Lung microvascular endothelial cell (primary cell): ENCODE measurements at places on chromosomes 2 and 18. TPM values are rescaled to one million over a fixed set of nuclear protein-coding genes. Genes with fewer than 3 reads are reported as not detected.

GRCh38 chr18:23812546-23813440 is 123.5 kb downstream of the LAMA3 start:
- DNase-seq = peak; percentile 41

DNA sequence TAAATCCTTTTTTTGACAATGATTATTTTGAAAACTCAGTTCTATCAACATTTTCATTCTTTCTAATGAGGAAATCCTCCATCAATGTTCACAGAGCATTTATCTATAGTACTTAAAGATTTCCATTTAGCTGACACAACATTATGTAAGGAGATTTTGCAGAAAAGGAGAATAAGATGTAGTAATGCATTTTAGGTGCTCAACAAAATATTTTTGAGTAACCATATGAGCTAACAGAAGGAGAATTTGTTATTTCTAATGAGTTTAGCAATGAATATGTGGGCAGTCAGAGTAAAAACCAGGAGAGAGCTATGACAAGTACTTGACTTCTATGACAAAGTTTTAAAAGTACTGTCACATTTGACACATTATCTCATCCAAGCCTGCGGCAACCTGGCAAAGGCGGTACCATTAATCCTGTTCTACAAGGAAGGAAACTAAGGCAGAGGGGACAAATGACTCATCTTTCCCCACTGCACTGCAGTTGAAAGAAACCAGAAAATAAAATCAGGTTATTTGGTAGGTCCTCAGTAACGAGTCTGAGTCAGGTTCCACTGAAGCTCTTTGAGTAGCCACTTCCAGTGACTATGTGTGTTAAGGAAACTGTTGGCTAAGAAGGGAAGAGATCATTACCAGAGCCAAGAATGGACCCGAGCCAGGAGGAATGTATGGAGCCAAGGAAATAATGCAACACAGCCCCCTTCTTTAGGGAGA is 134.1 kb upstream of the ITGB6 start:
- DNase-seq = peak; percentile 80

DNA sequence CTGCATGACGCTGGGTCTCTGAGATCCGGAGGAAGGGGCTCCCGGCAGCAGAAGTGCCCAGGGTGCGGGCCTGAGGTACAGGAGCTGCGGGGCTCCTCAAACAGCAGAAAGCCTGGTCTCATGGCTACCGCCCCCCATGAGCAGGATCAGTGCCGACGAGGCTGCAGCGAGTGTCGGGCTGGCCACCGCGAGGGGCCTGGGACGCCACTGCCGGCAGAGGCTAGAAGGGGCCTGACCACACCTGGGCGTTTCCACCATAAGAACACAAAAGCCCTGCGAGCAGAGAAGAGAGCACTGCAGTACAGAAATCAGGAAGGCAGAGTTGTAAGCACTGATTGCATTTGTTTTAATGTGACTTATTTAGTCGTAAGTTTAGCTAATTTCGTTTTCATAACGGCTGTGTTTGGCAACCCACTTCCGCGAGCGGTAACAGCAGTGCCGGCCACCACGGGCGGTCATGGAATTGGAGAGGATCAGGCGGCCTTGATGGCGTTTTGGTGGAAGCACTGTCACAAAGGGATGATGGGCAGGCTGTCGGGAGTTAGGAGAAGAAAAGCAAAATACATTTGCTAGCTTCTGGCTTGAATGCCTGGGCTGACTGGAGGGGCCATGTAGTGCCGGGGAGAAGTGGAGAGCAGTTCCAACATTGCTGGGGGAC is 117.4 kb downstream of the HDAC4 start:
- no peak for DNase-seq

GRCh38 chr2:223900531-223900930 is 44.6 kb downstream of the WDFY1 start:
- no peak for DNase-seq

DNA sequence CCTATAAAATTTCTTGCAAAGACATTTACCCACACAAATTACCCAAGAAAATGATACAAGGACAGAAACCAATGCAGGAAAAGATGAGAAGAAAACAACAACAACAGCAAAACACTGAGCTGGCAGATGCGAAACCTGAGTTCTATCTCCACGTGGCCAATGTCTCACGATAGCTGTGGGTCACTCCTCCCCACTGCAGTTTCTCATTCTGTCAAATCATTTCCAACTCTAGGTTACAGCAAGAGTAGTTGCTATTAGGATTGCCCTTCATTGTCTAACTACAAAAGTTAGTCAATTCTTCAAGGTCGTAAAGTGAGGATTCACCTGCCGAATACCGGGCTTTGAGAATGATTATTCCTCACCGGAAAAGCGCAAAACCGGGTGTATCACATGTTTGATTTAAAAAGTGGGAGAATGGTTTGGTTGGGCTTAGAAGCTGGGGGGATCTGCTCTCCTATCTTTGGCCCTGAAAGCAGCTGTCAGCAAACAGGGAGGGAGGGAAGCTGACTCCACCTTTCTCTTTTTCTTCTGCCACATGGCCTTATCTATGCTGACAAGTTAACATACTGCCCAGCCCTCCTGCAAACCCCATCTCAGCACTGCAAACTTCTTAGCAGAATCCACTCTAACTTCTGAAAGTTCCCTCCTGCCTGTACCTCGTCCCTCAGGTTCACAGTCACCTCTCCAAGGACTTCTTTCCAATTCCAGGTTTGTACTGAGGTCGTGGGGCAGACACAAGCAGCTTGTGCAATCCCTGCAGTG is 473.0 kb downstream of the SOX11 start:
- DNase-seq = no peak

DNA sequence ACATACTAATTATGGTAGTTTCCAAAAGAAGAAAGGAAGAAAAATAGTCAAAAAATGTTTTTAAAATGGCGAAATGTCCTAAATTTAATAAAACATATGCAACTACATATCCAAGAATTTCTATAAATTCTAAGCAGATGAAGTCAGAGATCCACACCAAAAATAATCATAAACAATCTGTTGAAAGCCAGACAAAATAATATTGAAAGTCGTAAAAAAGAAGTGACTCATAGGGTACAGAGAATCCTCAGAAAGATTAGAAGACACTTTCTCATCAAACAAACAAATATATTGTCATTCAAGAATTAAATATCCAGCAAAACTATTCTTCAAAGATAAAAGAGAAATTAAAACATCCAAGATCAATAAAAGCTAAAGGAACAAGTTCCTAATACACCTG is 281.4 kb upstream of the ZNF804A start:
- no peak for DNase-seq

GRCh38 chr2:37573451-37574388 is 97.7 kb downstream of the CDC42EP3 start:
- DNase-seq = peak; percentile 32

DNA sequence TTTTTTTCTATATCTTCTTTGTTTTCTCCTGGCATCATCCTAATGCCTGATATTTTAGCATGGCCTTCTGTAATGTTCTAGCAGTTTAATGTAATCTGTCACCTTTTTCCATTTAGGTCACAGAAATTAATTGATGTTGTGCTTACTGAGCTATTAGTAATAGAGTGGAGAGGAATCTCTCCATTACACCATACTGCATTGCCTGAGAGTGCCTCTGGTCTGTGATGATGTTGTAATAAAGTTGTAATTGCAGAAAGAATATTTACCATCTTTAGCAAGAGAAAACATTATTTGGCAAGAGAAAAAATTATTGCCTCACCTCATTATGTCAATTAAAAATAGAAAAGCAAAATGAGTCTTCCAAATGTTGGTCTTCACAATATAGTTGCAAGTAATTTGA is 213.2 kb downstream of the KCNJ3 start:
- DNase-seq = no peak

DNA sequence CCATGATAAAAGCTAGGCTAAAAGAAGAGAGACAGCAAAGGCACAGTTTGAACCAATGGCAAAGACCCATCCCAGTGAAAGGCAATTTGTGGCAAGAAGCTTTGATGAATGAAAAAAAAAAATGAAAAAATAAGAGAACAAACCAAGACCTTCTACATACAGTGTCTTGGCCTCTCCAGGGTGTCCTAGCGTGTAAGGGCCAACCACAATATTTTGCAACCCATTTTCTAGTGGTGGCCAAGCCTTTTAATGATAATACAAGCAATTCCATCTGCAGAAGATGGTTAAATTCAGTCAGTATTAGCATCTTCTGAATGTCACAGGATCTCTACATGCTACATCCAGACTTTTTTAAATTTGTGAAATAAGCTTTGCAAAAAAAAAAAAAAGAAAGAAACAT is 270.4 kb downstream of the LRATD1 start:
- no peak for DNase-seq

GRCh38 chr2:45283764-45284620 is 274.7 kb upstream of the SIX2 start:
- DNase-seq = peak; percentile 42

HES6 gene
- total RNA-seq = 1.5 and 2.6 TPM in 2 replicates

TNFAIP6 gene
- total RNA-seq = under 0.01 and 0.22 TPM in 2 replicates

UPP2 gene
- not detected in 2 replicates for total RNA-seq

CPLX4 gene
- not detected in 2 replicates for total RNA-seq
